ENCODE measurements at places on chromosomes 1 and 21.

- DNase-seq, result no peak
These were observed 19.2 kb upstream of the SYDE2 start for GRCh38 chr1:85219853-85220610.

DNA sequence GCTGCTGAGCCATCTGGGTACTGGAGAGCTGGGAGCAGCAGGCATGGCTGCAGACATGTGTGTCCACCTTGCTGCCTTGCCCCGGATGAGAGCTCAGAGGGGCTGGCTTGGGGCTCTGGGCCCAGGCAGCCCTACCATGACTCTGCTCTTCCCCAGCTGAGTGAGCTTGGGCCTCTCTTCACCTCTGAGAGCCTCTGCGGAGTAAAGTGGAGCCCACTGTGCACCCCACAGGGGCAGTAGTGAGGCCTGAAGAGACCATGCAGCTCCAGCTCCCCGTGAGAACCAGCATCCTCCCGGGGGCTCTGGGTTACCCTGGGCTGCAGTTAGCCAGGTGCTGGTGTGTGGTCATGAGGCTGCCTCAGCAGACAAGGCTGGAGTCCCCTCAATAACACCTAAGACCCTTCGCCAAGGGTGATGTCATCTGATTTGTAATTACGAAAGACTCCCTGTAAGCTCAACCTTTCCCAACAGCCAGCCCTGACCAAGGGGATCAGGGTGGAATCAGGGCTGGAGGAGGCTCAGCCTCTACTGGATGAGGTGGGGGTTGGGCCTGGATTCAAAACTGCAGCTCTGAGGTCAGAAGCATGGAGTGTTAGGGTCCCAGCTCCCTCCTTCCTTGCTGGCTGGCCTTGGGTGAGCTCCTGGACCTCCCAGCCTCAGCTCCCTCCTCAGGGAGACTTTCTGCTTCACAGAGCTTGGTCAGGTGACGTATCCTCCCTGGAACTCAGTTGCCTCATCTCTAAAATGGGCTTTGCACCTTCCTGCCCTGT is 308.0 kb downstream of the MATN1 start:
- DNase-seq, result no peak

- no peak for DNase-seq
These were observed 105.9 kb upstream of the POU3F1 start for GRCh38 chr1:38152351-38153065.

GRCh38 chr21:17197996-17198395 is 314.8 kb upstream of the CXADR start:
- no peak for DNase-seq

GRCh38 chr1:205453466-205453865 is 2.4 kb downstream of the BLACAT1 start:
- no peak for DNase-seq

DNA sequence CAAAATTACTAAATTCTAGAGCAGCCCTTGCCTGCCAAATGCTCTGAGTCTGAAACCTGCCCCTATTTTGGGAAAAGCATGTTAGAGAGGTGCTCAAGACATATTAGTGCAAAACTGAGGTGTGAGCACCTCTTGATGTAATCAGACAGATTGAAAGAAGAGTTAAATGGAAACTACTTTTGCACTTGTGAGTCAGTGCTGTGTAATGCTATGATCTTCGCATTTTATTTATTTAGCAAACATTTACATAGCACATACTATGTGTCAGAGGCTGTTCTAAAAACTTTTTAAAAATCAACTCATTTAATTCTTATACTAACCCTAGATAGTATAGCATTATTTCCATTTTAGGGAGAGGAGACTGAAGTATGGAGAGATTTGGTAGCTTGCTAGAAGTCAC is 138.1 kb downstream of the ELAVL4 start:
- DNase-seq, result no peak

Data from esophagus squamous epithelium (tissue), 5 donors.